ENCODE measurements at places on chromosomes 2 and 18.
A peak's percentile ranks its signal among the peaks of the same experiment; 100 is the strongest.

GRCh38 chr2:215138479-215138878, at the start of gene ABCA12:
Gene ABCA12, minus strand, starts transcription at chr2:215138626. Its CDS starts 418 bp downstream, at chr2:215138208.
- H3K27me3 ChIP-seq: no peaks in the 10 kb centered on the region
- no peak within 1 kb of the TSS for H3K27ac ChIP-seq
- no peak within 1 kb of the TSS for H3K4me3 ChIP-seq
- H3K4me1 ChIP-seq: no peaks in the 10 kb centered on the region

DNA sequence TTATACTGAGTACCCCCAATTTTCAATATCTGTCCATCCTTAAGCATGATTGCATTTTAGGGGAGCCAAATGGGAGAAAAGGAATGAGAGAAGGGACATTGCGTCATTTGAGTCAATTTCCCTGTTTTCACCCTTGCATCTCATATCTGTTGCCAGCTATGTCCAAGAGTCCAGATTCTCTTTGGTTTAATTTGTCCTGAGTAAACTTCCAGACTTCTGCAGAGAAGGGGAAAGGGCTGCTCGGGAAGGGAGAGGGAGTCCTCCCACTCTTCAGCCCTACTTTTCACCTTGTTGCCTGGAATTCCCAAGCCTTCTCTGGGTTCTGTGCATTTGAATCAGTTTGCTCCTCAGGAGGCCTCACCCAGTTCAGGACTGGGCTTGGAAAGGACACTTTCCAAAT, 16.5 kb downstream of the GREB1 start:
- no peak for DNase-seq
- no peak overlapping the region for H3K27ac ChIP-seq
- no peaks in the 10 kb centered on the region for H3K27me3 ChIP-seq

GRCh38 chr2:172198908-172199307, 96.2 kb upstream of the DLX2 start:
- no peak for DNase-seq
- no peak overlapping the region for H3K27ac ChIP-seq
- H3K27me3 ChIP-seq: no peaks in the 10 kb centered on the region
- no peaks in the 10 kb centered on the region for H3K4me1 ChIP-seq

- DNase-seq: no peak
- H3K4me1 ChIP-seq: no peaks in the 10 kb centered on the region
- no peak overlapping the region for H3K27ac ChIP-seq
- no peaks in the 10 kb centered on the region for H3K27me3 ChIP-seq
- no peak overlapping the region for H3K4me3 ChIP-seq
Measured at GRCh38 chr2:54624591-54625071, 98.8 kb upstream of the EML6 start.

GRCh38 chr2:5562426-5562825, 129.8 kb upstream of the SOX11 start:
- H3K27ac ChIP-seq: no peak overlapping the region
- no peak overlapping the region for H3K4me3 ChIP-seq
- H3K36me3 ChIP-seq: no peaks in the 10 kb centered on the region
- no peaks in the 10 kb centered on the region for H3K4me1 ChIP-seq
- DNase-seq: no peak

GRCh38 chr18:51235009-51235789, 37.7 kb upstream of the MEX3C start:
- no peaks in the 10 kb centered on the region for H3K27me3 ChIP-seq
- DNase-seq: no peak
- no peak overlapping the region for H3K27ac ChIP-seq
- H3K4me3 ChIP-seq: no peak overlapping the region

DNA sequence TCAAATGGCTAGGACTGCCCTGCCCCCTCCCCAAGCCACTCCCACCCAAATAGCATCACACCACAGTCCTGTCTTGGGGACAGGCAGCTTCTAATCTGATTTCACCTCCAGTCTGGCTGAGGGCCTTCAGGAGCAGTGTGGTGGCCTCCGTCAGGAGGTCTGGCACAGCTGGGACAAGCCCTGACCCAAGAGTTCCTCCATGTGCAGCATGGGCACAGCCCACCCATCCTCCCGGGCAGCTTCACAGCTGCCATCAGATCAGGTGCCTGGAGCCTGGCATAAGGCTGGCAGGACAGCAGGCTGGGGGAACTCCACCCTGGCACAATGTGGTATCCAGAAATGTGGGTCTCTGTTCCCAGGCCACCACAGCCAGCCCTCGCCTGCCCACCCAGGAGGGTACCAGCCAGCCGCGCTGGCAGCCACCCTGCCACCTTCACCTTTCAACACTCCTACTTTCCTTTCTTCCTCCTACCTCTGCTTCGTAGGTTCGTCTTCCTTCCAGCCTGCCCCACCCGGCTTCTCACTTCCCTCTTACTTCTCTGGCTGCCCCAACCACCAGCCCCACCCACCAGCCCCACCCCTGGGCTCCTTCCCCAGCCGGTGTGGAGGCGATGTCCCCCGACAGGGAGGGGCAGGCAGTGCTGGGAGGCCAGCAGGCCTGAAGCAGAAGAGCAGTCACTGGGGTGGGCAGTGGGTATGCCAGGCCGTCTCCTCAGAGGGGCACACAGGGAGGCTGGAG, at the start of gene CAPG:
TSS of gene CAPG (minus strand) at position 522 of the 739 bp plus-strand sequence. CDS start 8,221 bp downstream, outside the sequence.
- H3K4me3 ChIP-seq: peak within 1 kb of the TSS; percentile 63
- H3K27ac ChIP-seq: peak within 1 kb of the TSS; percentile 41
- no peak for DNase-seq
- peaks cover 55% of the 10 kb centered on the region for H3K4me1 ChIP-seq
- no peaks in the 10 kb centered on the region for H3K27me3 ChIP-seq

DNA sequence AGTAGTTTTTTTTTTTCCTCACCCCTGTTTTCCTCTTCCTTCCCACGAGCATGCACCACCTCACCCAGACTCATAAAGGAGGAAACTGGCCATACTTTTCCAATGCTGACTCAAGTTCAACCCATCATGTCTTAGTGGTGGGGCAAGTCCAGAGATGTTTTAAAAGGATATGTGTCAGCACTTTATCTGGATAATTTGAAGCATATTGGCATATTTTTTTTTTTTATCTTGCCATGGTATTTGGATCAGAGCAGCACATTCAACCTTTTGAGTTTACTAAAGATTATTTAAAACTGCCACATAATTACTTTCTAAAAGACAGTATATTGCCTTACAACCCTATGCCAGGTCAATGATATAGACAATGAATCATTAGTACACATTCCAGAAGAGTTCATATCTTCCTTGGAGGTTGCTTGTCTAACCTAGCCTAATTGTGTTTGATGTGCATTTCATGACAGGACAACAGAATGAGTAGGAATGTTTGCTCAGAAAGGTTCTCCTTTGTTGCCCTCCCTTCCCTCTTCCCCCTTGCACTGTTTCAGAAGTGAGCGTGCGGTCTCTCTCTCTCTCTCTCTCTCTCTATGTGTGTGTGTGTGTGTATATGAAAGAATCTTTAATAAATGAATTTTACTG, 950.7 kb upstream of the FAM98A start:
- H3K4me3 ChIP-seq: no peak overlapping the region
- no peaks in the 10 kb centered on the region for H3K4me1 ChIP-seq
- H3K36me3 ChIP-seq: no peaks in the 10 kb centered on the region
- H3K27me3 ChIP-seq: no peaks in the 10 kb centered on the region
- DNase-seq: no peak

- DNase-seq: no peak
- H3K4me1 ChIP-seq: no peaks in the 10 kb centered on the region
- no peak overlapping the region for H3K27ac ChIP-seq
- no peak overlapping the region for H3K4me3 ChIP-seq
Measured at GRCh38 chr2:85737481-85737880, 16.3 kb upstream of the ATOH8 start.

DNA sequence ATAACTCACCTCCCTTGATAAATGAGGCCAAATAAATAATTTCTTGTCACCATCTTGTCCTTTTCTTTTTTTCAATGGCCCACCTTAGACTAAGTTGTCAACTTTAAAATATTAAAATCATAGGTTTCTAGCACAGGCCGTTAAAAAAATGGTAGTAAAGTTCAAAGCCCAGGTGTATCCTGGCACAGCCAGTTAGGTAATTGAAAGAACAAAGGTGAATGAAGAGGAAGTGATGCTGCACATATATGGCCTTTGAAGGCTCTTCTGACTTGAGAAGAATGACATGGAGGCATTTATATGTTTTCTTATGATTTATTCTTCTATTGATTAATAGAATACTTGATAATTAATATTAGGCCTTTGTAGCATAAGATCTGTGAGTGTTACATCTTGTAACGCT, 208.7 kb downstream of the PTPRM start:
- H3K27ac ChIP-seq: no peak overlapping the region
- H3K27me3 ChIP-seq: no peaks in the 10 kb centered on the region
- H3K4me3 ChIP-seq: no peak overlapping the region
- DNase-seq: no peak

DNA sequence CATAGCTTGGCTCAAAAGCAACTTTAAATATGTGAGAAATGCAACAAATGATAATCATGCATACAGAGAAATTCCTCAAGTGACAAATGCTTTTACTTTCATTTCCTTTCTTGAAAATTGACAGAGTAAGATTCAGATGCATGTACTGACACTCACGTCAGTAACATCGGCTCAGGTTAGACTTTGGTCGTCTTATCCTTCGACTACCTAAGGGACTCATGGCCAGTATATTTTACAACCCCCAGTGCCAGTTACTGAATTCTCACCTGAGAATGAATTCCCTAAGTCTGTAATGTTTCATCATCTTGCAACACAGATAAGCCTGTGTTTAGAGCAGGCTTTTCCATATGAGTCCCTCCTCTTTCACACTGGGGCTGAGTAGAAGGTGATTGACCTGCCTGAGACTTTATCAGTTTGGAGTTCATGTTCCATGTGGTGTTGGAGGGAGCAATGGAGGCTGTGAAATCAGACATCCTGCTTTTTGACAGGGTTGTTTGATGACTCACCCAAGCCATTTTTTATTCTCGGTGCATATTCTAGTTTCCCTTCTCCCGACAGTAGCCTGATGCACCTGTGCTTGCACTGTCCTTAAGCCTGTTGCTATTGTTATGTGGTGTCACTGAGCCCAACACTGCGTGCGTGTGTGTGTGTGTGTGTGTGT, 30.5 kb upstream of the ATP8B1 start:
- H3K36me3 ChIP-seq: no peaks in the 10 kb centered on the region
- DNase-seq: no peak
- H3K4me3 ChIP-seq: peak overlapping the region; percentile 38
- H3K27ac ChIP-seq: no peak overlapping the region
- H3K4me1 ChIP-seq: no peaks in the 10 kb centered on the region
- H3K27me3 ChIP-seq: no peaks in the 10 kb centered on the region

DNA sequence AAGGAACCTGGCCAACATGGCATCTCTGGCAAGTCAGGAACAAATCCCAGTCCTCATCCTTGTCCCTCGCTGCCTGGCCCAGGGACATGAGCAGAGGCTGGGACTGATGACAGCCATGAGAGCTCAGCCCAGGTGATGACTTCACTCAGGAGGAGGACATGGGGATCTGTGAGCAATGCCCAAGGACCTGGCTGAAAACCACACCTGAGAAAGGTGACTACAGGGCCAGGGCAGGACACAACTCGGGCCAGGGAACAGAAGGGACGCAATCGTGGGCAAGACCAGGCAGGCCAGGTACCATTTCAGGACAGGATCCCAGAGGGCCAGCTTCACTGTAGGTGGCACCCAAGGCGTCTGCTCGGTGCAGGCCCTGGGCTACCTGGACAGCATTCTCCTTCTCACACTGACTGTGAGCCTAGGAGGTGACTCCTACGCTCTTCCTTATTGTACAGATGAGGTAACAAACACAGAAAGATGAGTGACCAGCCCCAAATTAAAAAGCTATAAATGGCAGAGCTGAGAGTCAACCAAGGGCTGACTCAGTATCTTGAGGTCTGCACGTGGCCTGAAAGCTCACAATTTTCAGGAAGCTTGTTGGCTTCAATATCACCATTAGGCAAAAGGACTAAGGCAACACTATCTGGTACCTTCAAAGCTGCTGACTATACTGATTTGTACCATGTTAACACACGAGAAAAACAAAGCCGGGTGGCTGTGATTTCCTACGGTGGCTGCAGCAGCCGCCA, 141.1 kb downstream of the EIPR1 start:
- H3K36me3 ChIP-seq: no peaks in the 10 kb centered on the region
- no peak overlapping the region for H3K4me3 ChIP-seq
- H3K27me3 ChIP-seq: no peaks in the 10 kb centered on the region
- H3K27ac ChIP-seq: no peak overlapping the region

- H3K27me3 ChIP-seq: no peaks in the 10 kb centered on the region
- H3K4me1 ChIP-seq: no peaks in the 10 kb centered on the region
- no peaks in the 10 kb centered on the region for H3K36me3 ChIP-seq
Measured at GRCh38 chr18:7301094-7301493, 70.2 kb downstream of the LRRC30 start.

DNA sequence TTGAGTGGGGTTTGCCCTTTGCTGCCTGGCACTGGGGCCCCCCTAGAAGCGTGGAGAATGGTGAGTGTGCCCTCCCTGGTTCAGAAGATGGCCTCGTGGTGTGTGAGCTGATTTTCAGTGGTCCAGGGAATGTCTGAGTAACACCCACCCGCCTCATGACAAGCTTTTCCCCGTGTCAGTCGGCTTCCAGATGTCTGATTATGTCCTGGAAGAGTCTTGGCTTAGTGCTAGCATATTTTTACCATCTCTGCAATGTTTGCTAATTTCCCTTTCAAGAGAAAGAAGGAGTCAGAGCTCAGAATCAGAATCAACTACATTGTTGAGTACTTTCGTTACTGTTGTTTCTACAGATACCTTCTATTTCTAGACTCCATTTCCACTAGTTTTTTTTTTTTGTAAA, 214.7 kb downstream of the SEPTIN10 start:
- no peak for DNase-seq
- H3K27ac ChIP-seq: no peak overlapping the region
- no peaks in the 10 kb centered on the region for H3K27me3 ChIP-seq
- H3K4me1 ChIP-seq: no peaks in the 10 kb centered on the region
- H3K36me3 ChIP-seq: no peaks in the 10 kb centered on the region

GRCh38 chr2:126722546-126722945, 66.6 kb downstream of the GYPC start:
- H3K27me3 ChIP-seq: peaks cover 3% of the 10 kb centered on the region
- no peaks in the 10 kb centered on the region for H3K36me3 ChIP-seq
- no peaks in the 10 kb centered on the region for H3K4me1 ChIP-seq
- H3K27ac ChIP-seq: no peak overlapping the region
- no peak overlapping the region for H3K4me3 ChIP-seq
- DNase-seq: no peak

GRCh38 chr2:170005702-170006101, 172.2 kb upstream of the MYO3B start:
- H3K4me1 ChIP-seq: no peaks in the 10 kb centered on the region
- no peaks in the 10 kb centered on the region for H3K27me3 ChIP-seq
- peaks cover 51% of the 10 kb centered on the region for H3K36me3 ChIP-seq
- H3K27ac ChIP-seq: no peak overlapping the region
- H3K4me3 ChIP-seq: no peak overlapping the region

DNA sequence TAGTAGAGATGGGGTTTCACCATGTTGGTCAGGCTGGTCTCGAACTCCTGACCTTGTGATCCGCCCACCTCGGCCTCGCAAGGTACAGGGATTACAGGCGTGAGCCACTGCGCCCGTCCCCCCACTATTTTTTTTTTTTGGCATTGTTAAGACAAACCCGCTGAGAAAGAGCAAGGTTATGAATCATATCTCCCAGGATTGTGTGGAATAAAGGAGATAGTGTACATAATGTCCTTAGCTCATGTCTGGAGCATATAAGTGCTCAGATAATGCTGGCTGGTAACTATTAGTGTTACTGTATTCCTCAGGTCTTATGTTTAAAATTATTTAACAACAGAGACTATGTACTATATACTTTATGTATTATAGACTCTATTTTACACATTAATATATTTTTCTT, 36.0 kb downstream of the TTC27 start:
- H3K27ac ChIP-seq: no peak overlapping the region
- no peak for DNase-seq
- no peaks in the 10 kb centered on the region for H3K27me3 ChIP-seq
- H3K4me3 ChIP-seq: no peak overlapping the region
- no peaks in the 10 kb centered on the region for H3K36me3 ChIP-seq
- H3K4me1 ChIP-seq: no peaks in the 10 kb centered on the region
